ENCODE measurements at places on chromosomes 5 and 9.

- no peak for DNase-seq
Observed at GRCh38 chr5:55853818-55854217, 2.7 kb downstream of the IL31RA start.

DNA sequence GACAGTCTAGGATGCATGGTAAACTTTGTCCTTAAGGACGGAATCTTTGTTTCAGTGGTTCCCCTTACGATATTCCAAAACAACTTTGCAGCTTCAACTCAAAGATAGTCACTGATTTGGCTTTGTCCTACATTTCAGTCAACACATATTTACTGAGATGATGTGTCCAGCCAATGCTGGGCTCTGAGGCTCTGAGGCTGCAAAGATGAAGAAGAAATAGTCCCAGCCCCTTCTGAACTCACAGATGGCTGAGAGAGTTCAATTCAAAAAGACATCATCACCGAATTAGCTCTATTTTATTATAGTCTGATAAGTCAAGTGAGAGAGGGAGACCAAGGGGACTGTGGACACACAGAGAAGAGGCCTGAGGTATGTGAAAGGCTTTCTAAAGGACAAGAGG is 544.0 kb downstream of the ACTL7B start:
- DNase-seq, result no peak

GRCh38 chr5:67983251-67984110 is 232.1 kb upstream of the PIK3R1 start:
- no peak for DNase-seq

DNA sequence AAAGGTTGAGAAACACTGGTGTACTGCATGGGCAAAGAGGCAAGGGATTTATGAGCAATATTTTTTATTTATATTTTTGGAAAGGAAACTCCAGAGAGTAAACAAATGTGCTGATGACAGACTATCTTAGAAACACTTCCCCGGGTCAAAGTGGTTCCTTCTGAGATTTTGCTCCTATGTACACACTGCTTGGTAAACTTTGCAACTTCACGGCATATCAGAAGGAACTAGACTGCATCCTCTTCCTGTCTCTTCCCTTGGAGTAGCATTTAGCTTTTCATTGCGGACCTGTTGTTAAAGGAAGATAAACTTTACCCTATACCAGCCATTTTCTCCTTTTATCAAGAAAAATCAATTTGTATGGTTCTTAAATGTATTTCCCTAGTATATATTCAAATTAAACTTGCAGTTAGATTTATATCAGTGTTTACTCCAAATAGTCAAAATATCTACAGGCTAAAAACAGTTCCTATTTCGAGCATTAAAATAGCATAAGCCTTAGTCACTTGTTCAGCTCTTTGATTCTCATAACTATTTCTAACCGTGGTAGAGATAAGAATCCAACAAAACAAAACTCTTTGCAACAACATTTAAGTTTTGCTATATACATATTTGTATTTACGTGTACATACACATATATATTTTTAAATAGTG is 48.0 kb upstream of the LRRC19 start:
- no peak for DNase-seq

GRCh38 chr9:117278471-117279035 is 136.3 kb downstream of the ASTN2 start:
- DNase-seq, result peak; percentile 28

- peak; percentile 96 for DNase-seq
Observed at GRCh38 chr5:69093771-69094482, at the start of gene SLC30A5. Gene SLC30A5, plus strand, starts transcription at chr5:69094014. Its CDS starts 242 bp downstream, at chr5:69094256.

- no peak for DNase-seq
Observed at GRCh38 chr5:60277941-60278340, 384.4 kb upstream of the PDE4D start.

DNA sequence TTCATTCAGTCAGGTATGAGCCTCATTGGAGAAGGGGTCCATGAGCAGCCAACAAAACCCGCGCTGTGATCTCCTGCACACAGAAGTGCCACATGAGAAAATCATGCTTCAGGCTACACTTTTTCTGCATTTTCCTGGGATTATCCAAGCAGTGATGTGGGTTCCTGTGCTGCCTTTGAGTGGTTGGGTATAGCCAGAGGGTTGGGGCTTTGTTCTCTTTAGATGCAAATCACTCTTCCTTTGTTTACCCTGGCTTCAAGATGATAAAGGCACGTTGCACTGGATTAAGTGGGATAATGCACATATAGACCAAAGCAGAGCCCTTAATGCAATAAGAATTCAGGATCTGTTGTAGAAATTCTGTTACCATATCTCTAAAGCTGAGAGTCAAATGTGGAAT is 18.7 kb downstream of the ECM2 start:
- DNase-seq, result no peak

DNA sequence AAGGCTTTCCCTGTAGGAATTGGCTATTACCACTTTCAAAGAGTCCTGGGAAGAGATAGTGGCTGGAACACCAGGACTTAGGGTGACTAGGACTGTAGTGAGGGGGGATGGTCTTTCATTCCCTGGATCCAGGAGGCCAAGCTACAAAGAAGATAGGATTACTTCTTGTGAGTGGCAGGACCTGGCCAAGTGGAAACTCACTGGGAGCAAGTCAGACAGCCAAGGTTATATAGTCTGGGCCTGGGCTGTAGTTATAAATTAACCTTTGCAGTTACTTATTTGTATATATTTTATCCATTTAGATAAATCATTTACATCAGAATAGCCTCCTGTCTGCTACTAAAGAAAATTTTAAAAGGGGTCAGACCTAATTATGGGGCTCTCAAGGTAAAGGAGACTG is 124.3 kb downstream of the TLR4 start:
- no peak for DNase-seq
